Thoracic aorta (tissue), 2 donors: ENCODE measurements at places on chromosomes 1 and 21.

- H3K4me1 ChIP-seq = peaks cover 19% of the 10 kb centered on the region
- H3K27me3 ChIP-seq = no peaks in the 10 kb centered on the region
- H3K27ac ChIP-seq = no peak overlapping the region
- H3K36me3 ChIP-seq = no peaks in the 10 kb centered on the region
- DNase-seq = no peak
Measured at GRCh38 chr1:66374561-66375111, 159.3 kb upstream of the SGIP1 start.

DNA sequence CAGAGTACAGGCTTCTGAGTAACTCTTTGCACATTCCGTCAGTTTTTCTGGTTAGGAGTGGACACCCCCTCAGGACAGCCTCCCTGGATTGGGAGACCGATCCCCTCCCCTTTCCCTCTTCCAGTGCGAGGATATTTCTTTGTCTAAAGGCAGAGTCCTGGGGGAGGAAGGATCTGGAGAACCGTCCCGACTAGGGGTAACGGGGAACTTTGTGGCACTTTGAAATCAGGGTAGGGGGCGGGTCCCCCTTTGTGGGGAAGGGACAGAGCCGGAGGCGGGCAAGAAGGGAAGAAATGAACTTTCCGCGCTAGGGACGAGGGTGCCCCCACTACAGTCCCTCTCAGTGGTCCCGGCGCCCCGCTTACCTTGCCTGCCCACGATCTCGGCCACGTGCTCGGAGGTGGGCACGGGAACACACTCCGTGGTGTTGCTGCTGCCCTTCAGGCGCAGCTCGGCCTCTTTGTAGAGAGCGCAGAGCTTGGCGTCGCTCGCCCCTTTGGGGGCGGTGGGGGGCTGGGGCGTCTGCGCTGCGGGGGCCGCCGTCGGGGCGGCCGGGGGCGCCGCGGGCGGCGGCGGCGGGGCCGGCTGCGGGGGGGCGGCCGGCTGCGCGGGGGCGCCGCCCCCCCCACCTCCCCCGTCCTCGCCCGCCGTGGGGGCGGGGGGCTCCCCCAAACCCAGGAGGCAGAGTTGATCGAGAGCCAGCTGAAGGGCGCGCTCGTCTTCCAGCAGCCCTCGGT lies 917 bp downstream of the MEX3A start:
- no peaks in the 10 kb centered on the region for H3K36me3 ChIP-seq
- peaks cover 22% of the 10 kb centered on the region for H3K4me1 ChIP-seq
- no peak overlapping the region for H3K27ac ChIP-seq
- H3K4me3 ChIP-seq = peak overlapping the region; percentile 89

DNA sequence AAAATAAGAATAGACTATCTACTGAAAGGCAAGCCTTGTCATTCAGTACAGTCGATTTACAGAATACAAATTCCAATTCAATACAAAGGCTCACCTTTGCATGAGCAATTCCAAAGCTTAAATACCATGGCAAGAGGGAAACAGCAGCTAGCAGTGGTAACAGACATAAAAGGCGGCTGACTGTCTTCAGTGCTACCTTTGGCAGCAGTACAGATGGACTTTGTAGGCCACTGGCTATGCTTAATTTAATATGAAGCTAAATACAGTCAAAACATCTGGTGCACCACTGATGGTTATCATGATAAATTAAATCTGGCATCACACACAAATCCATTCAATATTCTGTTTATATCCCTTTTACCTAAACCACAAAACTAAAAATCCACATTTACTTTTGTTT lies 62.4 kb downstream of the RERE start:
- H3K36me3 ChIP-seq = no peaks in the 10 kb centered on the region
- no peaks in the 10 kb centered on the region for H3K27me3 ChIP-seq
- no peak overlapping the region for H3K4me3 ChIP-seq
- DNase-seq = no peak
- H3K4me1 ChIP-seq = no peaks in the 10 kb centered on the region

DNA sequence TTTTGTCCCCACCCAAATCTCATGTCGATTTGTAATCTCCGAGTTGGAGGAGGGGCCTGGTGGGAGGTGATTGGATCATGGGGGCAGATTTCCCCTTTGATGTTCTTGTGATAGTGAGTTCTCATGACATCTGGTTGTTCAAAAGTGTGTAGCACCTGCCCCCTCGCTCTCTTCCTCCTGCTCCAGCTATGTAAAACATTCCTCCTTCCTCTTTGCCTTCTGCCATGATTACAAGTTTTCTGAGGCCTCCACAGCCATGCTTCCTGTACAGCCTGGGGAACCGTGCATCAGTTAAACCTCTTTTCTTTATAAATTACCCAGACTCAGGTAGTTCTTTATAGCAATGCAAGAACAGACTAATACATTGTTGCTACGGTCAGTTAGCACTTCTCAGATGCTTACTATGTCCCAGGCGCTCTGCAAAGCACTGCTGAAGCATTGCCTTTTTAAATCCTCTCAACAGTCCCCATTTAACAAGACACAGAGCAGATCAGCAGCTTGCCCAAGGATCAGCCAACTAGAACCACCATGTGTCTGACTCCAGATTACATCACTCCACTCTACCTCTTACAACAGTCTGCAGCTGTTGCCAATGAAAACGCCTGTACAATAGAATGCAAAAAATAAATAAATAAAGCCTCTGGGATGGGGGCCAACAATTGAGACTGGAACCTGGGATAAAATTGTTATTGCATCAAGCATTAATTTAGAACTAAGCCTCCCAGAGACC lies 52.4 kb upstream of the USP1 start:
- no peaks in the 10 kb centered on the region for H3K36me3 ChIP-seq
- DNase-seq = no peak
- H3K4me3 ChIP-seq = no peak overlapping the region
- H3K27ac ChIP-seq = no peak overlapping the region
- H3K27me3 ChIP-seq = no peaks in the 10 kb centered on the region

GRCh38 chr1:8364528-8365442 lies 46.9 kb downstream of the SLC45A1 start:
- H3K4me1 ChIP-seq = peaks cover 12% of the 10 kb centered on the region
- H3K36me3 ChIP-seq = peaks cover 45% of the 10 kb centered on the region
- no peaks in the 10 kb centered on the region for H3K27me3 ChIP-seq

GRCh38 chr1:233718057-233718456 lies 104.2 kb downstream of the KCNK1 start:
- no peaks in the 10 kb centered on the region for H3K4me1 ChIP-seq
- no peak for DNase-seq
- H3K36me3 ChIP-seq = no peaks in the 10 kb centered on the region
- no peaks in the 10 kb centered on the region for H3K27me3 ChIP-seq
- H3K27ac ChIP-seq = no peak overlapping the region
- no peak overlapping the region for H3K4me3 ChIP-seq

GRCh38 chr1:229156872-229157271 lies 114.0 kb upstream of the RAB4A start:
- no peak overlapping the region for H3K27ac ChIP-seq
- H3K27me3 ChIP-seq = no peaks in the 10 kb centered on the region
- DNase-seq = no peak
